ENCODE measurements at places on chromosomes 12 and 14.

GRCh38 chr12:11427341-11427740 is 32.0 kb upstream of the PRB2 start:
- no peak for DNase-seq

GRCh38 chr14:65072937-65073336 is 29.4 kb downstream of the MAX start:
- no peak for DNase-seq

DNA sequence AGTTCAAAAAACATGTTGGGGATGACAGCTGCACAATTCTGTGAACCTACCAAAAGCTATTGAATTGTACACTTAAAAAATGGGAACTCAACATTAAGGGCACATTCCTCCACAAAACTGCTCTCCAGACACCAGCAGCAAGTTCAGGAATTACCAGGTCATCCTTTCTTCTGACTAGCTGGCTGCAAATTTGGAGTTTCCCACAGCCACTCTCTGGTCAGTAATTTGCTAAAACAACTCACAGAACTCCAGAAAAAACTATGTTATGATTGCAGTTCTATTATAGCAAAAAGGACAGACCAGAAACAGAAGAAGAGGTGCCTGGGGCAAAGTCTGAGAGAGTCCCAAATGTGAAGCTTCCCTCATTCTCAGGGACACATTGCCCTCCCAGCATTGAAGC is 20.1 kb upstream of the PLEKHD1 start:
- no peak for DNase-seq

- DNase-seq = peak; percentile 38
These were observed 26.0 kb downstream of the PPFIBP1 start for GRCh38 chr12:27549801-27550652.

GRCh38 chr12:52521568-52522266 is 1.5 kb upstream of the KRT5 start:
- no peak for DNase-seq

- DNase-seq = no peak
These were observed 579.2 kb downstream of the MED13L start for GRCh38 chr12:115698257-115698656.

- DNase-seq = no peak
These were observed 1.1 kb downstream of the SMIM41 start for GRCh38 chr12:52080403-52081251.

GRCh38 chr12:105233041-105233905 is 2.7 kb downstream of the APPL2 start:
- no peak for DNase-seq

DNA sequence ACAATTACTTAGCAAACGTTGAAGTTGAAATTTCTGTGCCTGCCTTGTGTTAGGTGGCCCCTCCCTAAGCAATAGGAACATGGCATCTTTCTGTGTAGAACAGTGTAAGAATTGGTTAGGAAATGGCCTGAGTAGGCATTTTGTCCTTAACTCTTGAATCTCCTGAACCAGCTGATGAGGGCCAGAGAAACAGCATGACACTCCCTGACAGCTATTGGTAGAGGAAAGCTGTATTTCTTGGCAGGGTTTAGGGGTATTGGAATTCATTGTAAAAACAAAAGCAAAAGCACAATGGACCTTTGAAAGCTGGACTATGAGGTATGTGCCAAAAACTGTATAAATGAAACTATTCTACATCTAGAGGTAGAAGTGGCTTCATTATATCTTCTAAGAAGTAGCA is 40.6 kb upstream of the LRTM2 start:
- no peak for DNase-seq

- no peak for DNase-seq
These were observed 4.7 kb upstream of the PLBD1 start for GRCh38 chr12:14572401-14572800.

DNA sequence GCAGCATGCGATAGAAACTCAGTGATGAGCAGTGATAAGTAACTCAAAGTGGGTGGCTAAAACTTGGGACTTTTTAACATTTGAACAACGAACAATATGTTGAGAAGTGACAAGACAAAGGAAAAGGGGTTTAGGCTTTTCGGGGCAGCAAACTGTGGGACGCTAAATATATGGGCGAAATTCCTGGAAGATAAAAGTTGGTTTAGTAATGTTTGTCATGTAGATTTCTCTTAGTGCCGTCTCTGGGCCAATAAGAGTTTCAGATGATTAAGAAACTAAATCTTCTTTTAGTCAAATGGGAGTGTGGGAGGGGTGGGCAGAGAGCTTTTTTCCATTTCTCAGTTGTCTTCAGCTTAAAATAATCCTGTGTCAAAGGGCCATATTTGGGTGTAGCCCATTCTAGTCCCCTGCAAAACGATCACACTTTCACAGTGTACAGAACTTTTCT is 41.7 kb upstream of the FUT8 start:
- DNase-seq = no peak

DNA sequence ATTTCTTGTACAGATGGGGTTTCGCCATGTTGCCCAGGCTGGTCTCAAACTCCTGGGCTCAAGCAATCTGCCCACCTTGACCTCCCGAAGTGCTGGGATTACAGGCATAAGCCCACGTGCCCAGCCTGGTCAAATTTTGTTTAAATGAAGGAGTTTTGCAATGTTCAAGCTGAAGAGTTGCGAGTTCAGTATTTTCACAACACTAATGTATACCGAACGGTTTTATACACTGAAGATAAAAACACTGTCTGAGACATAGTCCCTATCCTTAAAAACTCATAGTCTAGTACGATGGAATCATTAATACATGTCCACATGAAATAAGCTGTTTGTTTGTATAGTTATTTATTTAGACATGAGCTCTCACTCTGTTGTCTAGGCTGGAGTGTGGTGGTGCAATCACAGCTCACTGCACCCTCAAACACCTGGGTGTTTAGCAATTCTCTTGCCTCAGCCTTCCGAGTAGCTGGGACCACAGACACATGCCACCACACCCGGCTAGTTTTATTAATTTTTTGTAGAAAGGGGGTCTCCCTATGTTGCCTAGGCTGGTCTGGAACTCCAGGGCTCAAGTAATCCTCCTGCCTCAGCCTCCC is 15.4 kb downstream of the TRAPPC6B start:
- DNase-seq = no peak
